ENCODE measurements at places on chromosomes 5 and 9.

DNA sequence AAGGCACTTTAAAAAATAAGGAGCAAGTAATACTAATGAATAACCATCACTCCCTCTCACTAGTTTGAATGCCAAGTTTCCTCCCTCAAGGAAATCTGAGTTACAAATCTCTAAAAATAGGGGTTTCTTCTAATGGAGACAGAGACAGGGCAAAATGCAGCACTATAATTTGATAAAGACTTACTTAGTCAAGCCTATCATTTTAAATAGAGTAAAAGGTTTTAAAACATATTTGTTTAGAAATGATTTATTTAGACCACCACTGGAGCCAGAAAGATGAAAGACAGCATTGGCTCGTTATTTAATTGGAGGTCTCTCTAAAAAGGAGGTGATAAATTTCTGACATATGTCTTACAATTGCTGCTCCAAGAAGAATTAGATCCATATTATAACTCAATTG lies 228.7 kb downstream of the TLE1 start:
- no peak for DNase-seq

DNA sequence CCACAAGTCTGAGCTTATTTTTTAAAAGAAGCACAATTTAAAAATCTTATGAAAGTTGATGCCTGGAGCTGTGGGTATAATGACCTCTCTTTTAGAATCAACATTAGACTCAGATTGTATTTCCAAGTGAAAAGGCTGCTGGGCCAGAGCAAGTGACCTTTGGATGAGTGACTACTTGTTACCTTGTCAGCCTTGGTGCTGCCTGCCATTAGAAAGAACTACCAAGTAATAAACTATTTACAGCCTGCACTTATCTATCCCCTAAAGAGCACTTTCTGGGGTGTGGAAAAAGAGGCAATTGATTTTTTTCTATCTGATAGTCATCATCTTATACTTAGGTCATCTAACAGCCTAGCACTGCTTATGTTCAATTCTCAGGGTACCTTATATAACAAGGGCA lies 134.9 kb upstream of the FBXL17 start:
- DNase-seq: no peak

DNA sequence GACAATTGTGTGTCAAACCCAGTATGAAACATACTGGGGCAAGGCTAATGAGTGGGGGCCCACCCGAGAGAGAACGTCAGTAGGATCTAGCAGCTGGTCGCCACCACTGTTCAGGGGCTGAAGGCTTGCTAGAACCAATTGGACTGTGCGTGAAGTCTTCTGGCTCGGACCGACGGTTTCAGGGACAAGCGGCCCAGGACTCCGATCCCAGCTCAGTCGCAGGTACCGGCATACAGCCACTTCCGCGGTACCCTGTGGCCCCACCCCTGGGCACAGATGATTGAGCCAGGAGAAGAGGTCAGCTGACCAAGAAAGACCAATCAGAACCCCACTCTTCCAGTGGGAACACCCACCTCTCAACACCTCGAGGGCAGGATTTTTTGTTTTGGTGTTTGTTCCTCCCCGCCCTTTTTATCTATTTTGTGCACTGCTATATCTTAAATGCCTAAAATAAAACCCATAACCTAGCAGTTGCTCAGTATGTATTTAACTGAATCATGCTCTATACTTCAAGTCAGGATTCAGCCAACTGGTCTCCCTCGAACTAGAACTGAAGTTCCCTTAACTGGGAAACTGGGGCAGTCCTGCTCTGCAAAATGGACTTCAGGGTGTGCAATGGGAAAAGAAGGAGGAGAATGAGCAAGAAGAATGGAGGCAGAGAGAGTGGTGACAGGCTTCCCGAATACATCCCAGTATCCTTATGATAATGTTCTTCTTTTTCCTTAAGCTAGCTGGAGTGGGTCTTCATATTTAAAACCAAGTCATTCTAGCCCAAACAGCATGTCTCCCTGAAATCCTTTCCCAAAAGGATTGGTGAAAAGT lies 21.1 kb upstream of the CPEB4 start:
- no peak for DNase-seq

DNA sequence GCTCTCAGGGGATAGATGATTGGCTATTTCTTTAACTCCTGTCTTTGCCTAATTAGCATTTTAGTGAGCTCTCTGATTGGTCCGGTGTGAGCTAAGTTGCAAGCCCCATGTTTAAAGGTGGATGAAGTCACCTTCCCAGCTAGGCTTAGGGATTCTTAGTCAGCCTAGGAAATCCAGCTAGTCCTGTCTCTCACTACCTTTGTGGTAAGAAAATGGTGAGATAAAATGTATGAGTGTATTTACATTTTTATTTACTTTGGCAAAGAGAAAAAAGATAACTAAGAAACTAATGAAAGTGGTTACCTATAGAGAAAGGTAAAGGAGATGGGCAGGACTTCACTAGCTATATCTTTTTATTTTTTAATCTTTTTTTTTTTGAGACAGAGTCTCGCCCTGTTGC lies 146.8 kb downstream of the RFK start:
- no peak for DNase-seq

- DNase-seq: no peak
These were observed 304.1 kb upstream of the PANK3 start for GRCh38 chr5:168883281-168883741.

GRCh38 chr5:175814691-175815090 lies 56.7 kb upstream of the CPLX2 start:
- no peak for DNase-seq

- no peak for DNase-seq
These were observed 116.0 kb upstream of the PPP1R26 start for GRCh38 chr9:135363596-135363995.

GRCh38 chr5:141841378-141842180 lies 36.6 kb downstream of the PCDH1 start:
- no peak for DNase-seq

GRCh38 chr5:71533615-71534014 lies 53.5 kb upstream of the MCCC2 start:
- DNase-seq: no peak

GRCh38 chr9:22052376-22052945 lies 43.4 kb upstream of the CDKN2B start:
- no peak for DNase-seq

DNA sequence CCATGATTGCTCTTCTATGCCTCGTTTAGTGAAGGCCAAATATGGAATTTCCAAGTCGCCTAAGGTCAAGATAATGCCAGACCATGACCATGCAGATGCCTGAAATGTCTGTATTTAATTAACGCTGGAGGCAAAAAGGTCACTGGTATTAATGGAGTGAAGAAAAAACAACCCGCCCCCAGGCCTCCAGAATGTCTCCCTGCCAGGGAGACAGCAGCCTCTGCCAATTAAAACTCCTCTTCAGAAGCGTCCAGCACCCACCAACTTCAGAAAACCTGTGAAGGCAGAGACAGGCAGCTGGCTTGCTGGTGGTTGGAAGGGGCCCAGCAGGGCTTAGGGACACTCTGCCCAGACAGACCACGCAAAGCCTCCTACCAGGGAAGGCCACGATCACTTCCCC lies 94.4 kb downstream of the VAV2 start:
- no peak for DNase-seq

DNA sequence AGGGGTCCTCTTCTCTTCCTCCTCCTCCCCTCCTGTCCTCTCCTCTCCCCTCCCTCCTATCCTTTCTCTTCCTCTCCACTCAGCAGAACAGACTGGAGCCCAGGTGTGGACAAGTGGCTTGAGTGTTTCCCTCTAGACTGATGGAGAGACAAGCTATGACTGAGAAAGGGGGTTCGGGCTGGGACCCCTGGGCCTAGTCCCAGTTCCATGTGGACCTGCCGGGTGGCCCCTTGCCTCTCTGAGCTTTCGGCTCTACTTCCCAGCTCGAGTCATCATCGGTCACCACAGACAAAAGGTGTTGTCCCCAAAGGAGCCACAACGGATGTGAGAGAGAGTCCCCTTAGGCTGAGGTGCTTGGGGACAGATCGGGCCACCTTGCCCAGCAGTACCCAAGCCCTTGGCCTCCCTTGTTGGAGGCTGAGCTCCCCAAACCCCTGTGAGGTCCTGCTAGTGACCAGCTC lies 3.4 kb upstream of the RXRA start:
- DNase-seq: no peak

All from stimulated activated CD8-positive, alpha-beta memory T cell treated with anti-CD3 and anti-CD28 coated beads, Interleukin-4, amount 100 ng/mL, for 4 hours (primary cell).